ENCODE measurements at places on chromosomes 12 and 14.

GRCh38 chr12:116165036-116165425 lies 112.5 kb downstream of the MED13L start:
- no peak for DNase-seq

DNA sequence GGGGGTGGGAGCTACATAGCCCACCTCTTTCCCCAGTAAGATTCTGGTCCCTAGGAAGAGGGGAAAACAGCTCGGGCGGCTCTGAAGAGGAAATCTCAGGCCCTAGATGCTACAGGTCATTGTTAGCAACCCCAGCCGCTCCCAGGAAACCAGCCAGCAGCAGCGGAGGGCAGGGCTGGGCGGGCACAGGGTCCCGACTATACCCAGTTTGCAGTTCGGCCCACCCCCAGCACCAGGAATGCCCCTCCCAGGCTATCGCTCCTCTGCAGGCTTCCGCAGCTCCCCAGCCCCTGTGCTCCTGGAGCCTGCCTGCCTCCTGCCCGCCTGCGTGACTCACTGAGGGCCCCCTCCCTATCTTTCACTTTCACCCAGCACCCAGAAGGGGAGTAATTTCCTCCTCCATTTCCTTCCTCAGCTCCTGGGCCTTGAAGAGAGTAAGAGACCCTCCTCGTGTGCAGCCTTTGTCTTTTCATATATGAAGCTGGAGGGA lies 27.2 kb upstream of the PNMA1 start:
- DNase-seq, result peak; percentile 63

GRCh38 chr14:105527381-105527825 lies 1.0 kb downstream of the TMEM121 start:
- DNase-seq, result no peak

DNA sequence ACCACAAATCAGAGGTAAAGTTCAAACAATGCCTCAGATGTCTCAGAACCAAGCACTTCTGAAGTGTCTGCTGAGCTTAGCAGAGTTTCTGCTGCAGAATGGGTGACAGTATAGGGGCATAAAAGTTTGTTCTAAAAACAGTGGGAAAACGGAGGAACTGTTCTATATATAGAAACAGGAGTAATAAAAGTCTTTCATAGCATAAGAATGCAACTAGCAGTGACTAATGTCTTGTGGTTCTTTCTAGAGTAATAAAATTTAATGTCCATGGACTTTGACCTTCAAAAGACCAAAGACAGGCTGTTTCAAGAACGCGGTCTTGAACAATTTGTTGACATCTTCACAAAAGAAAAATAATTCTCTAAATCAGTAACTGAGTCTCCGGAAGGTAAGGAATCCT lies 107.5 kb upstream of the FAR2 start:
- no peak for DNase-seq

DNA sequence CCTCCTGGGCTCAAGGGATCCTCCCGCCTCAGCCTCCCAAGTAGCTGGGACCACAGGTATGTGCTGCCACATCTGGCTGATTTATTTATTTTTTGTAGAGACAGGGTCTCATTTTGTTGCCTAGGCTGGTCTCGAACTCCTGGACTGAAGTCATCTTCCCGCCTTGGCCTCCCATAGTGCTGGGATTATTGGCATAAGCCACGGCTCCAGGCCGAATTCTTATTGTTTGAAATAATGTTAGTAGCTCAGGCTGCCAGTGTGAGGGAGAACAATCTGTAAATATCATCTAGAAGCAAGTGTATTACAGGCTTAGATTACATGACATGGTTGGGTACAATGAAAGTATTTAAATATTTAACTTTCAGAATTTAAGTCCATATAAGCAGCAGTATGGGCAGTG lies 8.2 kb downstream of the ACTR6 start:
- no peak for DNase-seq

DNA sequence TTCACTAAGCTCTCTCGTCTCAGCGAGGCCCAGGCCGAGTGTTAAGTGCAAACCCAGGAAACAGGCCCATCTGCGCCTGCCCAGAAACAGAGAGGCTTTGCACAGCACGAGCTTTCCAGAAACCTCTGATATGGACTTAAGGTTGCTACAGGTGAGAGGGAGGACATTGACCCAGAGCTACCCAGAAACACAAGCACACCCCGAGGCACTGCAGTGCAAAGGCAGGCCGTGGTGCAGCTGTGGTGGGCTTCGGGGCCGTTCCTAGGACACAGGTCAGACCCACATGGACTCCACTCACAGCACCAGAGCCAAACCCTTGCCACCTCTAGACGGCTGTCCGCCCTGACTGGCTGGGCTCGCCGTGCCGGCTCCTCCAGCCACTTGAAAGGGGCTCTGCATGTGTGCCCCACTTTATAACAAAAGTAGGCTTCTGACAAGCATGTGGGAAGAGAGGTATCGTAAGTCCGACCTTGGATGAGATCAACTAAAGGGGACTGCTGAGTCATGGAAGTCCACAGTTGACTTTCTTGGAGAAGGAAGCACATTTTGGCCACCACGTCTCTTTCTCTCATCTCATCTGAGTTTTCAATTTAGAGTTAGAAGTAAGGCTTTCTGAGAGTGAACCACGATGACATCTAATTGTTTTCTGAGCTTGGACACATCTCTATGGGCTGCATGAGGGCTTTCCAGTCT lies 38.2 kb downstream of the CACNA2D4 start:
- no peak for DNase-seq

GRCh38 chr14:64614166-64614565 lies 64.4 kb downstream of the PPP1R36 start:
- no peak for DNase-seq

GRCh38 chr12:102406033-102406584 lies 74.3 kb downstream of the IGF1 start:
- peak; percentile 52 for DNase-seq

DNA sequence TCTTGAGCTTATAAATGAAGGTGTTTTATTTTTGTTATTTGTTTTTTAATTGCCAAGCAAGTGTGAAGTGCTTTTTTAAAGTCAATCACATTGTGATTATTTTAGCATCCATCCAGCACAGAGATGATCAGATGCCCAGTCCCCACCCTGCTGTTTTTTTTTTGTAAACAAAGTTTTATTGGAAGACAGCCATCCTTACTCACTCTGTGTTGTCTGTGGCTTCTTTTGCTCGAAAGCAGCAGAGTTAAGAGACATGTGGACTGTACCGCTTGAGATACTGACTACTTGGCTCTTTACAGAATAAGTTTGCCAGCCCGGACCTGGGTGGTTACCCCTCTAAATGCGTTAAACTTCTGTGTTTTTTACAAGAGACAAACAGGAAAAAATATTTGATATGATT lies 30.9 kb upstream of the AMN start:
- no peak for DNase-seq

DNA sequence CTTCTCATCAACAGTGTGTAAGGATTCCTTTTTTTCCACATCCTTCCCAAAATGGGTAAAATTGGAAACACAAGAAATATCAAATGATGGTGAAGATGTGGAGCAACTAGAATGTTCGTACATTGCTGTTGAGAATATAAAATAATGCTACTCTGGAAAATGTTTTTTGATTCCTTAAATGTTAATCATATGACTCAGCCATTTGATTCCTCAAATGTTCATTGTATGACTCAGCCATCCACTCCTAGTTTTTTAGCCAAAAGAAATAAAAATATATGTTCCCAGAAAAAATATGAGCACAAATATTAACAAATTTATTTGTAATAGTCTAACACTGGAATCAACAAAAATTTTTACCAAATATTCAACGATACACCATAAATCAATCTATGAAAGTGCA lies 1108.6 kb downstream of the LRFN5 start:
- DNase-seq, result no peak

- DNase-seq, result peak; percentile 64
Measured at GRCh38 chr14:63204407-63205043, at the start of gene RHOJ. Gene RHOJ, plus strand, starts transcription at chr14:63204443. Its CDS starts 427 bp downstream, at chr14:63204870.

DNA sequence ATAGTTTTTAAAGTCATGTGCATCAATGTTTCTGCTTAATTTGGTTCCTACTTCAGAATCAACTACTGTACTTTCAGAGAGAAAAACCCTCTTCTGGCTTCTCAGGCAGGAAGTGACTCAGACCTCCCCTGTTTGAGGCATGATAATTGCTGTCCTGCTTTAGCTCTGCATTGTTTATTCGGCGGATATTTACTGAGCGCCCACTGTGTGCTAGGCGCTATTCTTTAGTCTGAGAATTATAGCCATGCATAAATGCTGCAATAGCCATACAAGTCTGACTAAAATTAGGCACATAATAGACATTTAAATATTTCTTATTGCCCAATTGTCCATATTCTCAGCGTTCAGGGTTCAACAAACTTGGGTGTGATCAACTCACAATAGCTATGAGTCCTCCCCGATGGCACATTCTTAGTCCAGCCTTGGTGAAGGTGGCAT lies 6.1 kb upstream of the AMIGO2 start:
- no peak for DNase-seq

GRCh38 chr12:4736091-4736490 lies 15.9 kb downstream of the GALNT8 start:
- no peak for DNase-seq

GRCh38 chr12:49893753-49894750 lies 9.6 kb downstream of the FAIM2 start:
- DNase-seq, result peak; percentile 17

DNA sequence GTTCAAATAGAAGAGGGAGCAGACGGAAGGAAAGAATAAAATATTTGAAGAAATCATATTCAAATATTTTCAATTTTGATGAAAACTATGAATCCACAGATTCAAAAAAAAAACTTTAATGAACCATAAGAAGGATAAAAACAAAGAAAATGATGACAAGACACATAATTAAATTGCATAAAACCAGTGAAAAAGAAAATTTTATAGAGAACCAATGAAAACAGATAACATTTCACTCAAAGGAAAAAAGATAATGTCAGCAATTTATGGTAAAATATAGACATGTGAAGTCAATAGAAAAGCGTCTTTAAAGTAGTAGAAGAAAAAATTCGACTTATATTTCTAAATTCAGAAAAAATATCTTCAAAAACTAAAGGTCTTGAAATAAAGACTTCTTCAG lies 546.5 kb upstream of the ATXN7L3B start:
- DNase-seq, result no peak

- DNase-seq, result no peak
Measured at GRCh38 chr12:25084816-25085215, 110.1 kb downstream of the DNAI7 start.

- no peak for DNase-seq
Measured at GRCh38 chr12:59934486-59934885, 338.7 kb downstream of the SLC16A7 start.
